ENCODE measurements at places on chromosomes 3 and 15.
A peak's percentile ranks its signal among the peaks of the same experiment; 100 is the strongest.

GRCh38 chr3:13452490-13453335, 27.4 kb upstream of the HDAC11 start:
- DNase-seq = no peak

DNA sequence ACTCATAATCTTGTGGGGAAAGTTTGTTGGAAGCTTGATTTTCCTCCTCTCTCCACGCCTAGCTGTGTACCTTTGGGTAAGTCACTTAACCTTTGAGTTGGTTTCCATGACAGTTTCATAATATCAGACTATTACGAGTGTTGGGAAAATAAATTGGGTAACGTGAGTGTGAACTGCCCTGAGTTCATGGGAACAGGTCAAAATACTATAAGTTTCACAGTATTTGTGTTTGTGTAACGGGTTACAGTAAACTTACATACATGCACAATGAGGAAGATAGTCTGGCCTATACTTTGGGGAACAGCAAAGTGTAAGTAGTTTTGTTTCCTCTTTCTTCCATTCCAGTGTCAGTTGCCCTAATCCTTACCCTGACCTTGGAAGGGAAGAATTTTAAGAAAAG, 509.9 kb downstream of the MECOM start:
- DNase-seq = no peak

DNA sequence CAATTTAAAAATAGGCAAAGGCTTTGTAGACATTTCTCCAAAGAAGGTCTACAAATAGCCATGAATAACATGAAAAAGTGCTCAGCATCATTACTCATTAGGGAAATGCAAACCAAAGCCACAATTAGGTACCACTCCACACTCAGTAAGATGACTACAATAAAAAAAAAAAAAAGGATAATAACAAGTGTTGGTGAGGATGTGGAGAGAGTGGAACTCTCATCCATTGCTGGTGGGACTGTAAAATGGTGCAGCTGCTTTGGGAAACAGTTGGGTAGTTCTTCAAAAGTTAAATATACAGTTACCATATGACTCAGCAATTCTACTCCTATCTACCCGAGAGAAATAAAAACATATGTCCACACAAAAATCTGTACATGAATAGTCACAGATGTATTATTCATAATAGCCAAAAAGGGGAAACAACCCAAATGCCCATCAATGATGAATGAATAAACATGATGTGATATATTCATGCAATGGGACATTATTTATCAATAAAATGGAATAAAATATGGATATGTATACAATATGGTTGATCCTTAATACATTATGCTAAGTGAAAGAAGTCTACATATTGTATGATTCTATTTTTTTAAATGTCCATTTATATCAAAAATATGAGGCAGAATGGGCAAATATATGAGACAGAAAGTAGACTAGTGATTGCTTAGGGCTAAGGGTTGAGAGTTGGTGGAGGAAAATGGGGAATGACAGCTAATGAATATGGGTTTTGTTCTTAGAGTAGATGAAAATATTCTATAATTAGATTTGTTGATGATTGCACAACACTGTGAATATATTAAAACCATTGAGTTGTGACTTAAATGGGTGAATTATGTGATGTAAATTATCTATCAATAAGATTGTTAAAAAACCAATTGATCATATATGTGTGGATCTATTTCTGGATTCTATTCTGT, 66.1 kb upstream of the SMAD3 start:
- DNase-seq = no peak

- no peak for DNase-seq
Observed at GRCh38 chr3:38049358-38050126, 10.5 kb downstream of the DLEC1 start.

DNA sequence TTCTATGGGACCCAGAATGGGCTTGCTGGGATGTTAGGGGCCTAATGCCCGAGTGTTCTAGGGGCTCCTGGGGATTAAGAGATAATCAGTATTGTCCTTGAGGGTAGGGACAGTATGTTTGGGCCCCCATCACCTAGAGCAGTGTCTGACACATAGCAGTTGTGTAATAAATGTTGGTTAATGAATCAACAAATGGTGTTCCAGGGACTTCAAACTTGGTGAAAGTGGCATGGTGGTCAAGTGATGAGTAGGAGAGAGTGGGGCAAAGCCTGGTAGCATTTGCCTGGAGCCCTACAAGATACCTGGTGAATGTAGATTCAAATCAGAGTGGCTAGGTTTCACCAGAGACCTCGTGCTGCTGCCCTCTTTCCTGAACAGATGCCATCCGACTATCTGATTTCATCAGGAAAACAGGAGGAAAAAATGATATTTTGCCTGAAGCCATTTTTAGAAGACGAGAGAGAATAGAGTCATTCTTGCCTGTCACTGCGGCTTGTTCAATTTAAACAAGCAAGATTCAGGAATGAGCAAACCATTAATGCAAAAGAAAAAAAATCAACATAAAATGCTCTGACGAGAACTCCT, 117.3 kb downstream of the RPL22L1 start:
- no peak for DNase-seq

DNA sequence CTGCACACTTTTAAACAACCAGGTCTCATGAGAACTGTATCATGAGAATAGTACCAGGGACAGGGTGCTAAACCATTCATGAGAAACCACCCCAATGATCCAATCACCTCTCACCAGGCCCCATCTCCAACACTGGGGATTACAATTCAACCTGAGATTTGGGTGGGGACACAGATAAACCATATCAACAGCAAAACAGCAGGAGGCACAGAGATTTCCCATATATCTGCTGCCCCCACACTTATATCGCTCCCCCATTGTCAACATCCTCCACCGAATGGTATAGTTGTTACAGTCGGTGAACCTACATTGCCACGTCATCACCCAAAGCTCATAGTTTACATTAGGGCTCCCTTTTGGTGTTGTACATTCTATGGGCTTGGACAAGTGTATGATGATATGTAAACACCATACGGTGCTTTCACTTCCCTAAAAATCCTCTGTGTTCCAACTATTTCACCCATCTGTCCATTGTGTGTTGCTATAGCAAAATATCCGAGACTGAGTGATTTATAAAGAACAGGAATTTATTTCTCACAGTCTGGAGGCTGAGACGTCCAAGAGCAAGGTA, 224.8 kb downstream of the FAM43A start:
- no peak for DNase-seq

- DNase-seq = peak; percentile 13
Observed at GRCh38 chr15:73265536-73266153, 103.1 kb downstream of the HCN4 start.

- DNase-seq = no peak
Observed at GRCh38 chr3:62843508-62843907, 31.7 kb downstream of the CADPS start.

DNA sequence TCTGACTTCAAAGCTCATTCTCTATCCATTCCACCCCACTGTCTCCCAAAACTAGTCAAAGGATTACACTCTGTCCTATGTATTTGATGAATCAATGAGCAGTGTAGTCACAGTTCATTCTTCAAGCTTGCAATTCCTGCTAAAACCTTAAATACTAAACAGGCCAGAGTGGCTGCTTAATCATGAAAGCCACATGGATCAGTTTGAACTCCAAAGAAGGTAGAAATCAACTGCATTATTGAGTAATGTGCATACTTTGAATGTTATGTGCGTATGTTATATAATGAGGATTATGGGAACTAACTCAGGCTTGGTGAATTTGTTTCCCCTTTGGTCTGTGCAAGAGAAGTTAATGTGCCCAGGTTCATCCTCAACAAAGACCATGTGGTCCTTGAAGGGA, 45.4 kb downstream of the PRICKLE2 start:
- no peak for DNase-seq

DNA sequence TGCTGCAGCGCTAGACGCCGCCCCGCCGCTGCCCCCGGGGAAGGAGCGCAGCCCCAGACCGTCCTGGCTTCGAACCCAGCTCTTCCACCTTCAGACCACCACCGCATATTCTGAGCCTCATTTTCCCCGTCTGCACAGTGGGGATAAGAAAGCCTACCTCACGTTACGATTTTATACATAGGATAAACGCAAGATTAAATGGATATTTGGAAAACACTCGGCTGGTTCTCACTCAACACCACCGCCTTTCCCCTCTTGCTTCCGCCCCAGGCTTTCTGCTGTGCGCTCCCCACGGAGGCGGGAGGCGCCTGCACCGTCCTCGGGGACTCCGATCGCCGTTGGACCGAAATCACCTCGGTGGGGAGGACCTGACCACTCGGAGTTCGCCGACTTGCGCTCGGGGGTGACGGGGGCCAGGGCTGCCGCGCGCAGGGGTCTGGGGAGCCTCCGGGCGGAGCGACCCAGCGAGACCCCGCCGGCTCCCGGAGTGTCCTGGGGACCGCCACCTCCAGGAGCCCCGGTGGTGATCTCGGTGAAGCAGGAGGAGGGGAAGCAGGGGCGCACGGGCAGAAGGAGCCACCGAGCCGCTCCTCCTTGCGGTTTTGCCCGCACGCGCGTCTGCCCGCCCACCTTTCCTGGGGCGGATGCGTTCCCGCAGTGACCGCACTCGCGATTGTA, 4.0 kb downstream of the FBXL22 start:
- DNase-seq = peak; percentile 32

GRCh38 chr3:61848885-61849284, 287.5 kb downstream of the PTPRG start:
- no peak for DNase-seq

DNA sequence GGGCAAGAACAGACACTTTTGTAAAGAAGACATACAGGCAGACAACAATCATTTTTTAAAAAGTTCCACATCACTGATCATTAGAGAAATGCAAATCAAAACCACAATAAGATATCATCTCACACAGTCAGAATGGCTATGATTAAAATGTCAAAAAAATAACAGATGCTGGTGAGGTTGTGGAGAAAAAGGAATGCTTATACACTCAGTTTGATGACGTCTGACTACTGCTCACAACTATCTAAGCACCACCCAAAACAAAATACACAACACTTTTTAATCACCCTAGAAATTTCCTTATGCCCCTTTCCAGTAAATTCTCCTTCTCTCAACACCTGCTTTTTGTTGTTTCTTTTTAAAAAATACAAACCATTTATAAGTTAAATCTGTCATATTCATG, 228.8 kb downstream of the ISL2 start:
- DNase-seq = no peak

DNA sequence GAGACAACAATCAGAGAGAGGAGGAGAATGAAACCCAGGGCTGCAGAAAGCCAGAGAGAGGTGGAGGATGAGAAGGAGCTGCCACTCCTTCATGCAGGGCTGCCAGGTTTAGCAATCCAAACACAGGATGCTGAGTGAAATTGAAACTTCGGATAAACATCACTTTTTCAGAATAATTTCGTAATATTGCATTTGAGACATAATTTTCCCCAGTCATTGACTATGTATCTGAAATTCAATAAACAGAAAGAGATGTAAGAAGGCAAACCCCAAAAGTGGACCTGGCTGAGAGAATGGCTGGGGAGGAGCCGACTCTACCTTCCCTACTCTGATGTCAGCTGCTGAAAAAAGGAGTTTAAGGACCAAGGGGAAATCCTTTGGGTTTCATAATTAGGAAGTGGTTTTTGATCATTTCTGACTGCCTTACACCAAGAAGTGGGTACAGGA, 33.8 kb downstream of the SLC9A9 start:
- DNase-seq = no peak

GRCh38 chr15:32909431-32909830, 191.6 kb downstream of the GREM1 start:
- no peak for DNase-seq

GRCh38 chr3:46646700-46647099, 34.4 kb downstream of the FAM240A start:
- DNase-seq = no peak

GRCh38 chr3:18712713-18713576, 287.8 kb upstream of the SATB1 start:
- DNase-seq = no peak
